ENCODE measurements at places on chromosomes 11 and 22. TPM values are rescaled to one million over a fixed set of nuclear protein-coding genes. Genes with fewer than 3 reads are reported as not detected.

NECTIN1 gene
- 17.6 TPM for total RNA-seq

IFTAP gene
- 18.9 TPM for total RNA-seq

TSGA10IP gene
- total RNA-seq: not detected

LDHAL6A gene
- total RNA-seq: not detected

MRGPRF gene
- 0.50 TPM for total RNA-seq

TRIM49 gene
- total RNA-seq: not detected

HSCB gene
- total RNA-seq: 10.0 TPM

FGF3 gene
- not detected for total RNA-seq

DNA sequence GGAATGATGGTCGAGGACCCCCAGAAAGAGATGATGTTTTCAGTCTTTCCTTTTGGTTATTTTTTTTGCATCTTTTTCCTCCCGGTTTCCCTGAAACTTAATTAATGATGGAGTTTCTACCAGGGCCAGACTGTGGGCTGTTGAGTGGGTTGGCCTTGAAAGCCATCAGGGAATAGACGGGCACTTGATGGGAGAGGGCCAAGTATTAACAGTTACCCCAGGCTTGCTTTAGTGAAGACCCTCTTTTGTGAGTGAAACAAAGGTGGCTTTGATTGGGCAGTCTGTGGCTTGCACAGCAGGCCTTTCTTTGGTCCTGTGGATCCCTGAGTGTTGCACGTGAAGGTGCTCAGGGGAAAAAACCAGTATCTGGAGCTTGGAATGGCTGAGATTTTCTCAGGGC lies 56.9 kb downstream of the AMOTL1 start:
- DNase-seq: no peak

GRCh38 chr22:17639247-17639741 lies 737 bp downstream of the BCL2L13 start:
- no peak for DNase-seq

GRCh38 chr11:107740271-107740670 lies 28.4 kb upstream of the SLN start:
- DNase-seq: no peak

GRCh38 chr11:32962016-32962415 lies 53.7 kb upstream of the DEPDC7 start:
- DNase-seq: no peak

- no peak for DNase-seq
These were observed 2.6 kb downstream of the LIPT2 start for GRCh38 chr11:74490941-74491340.

- DNase-seq: peak; percentile 25
These were observed 73.2 kb upstream of the BLID start for GRCh38 chr11:122189229-122189628.

- no peak for DNase-seq
These were observed 388.2 kb downstream of the TMEM135 start for GRCh38 chr11:87425943-87426342.

DNA sequence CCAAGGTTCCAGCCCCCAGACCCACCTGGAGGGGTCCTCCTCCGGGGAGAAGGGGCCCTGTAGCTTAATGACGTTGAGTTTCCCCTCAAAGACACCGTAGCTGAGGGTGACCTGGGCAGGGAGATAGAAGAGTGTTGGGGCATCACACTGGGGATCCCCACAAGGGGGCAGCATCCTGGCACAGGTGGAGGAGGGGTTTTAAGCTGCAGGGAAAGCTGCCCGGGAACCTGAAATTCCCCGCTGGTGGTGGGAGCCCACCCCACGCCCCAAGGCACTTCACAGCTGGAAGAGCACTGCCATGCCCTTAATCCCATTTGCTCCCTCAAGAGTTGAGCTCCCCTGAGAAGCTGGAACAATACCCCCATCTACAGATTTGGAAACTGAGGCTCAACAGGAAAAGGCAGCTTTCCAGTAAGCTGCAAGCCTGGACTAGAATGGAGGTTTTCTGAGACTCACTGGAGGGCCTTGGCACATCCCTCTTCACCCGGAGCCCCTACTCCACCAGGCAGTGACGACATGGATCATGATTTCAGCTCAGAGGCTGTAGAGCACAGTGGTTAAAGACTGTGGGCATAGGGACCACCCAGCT lies 13.7 kb downstream of the MFNG start:
- DNase-seq: no peak

- no peak for DNase-seq
These were observed 15.7 kb downstream of the DMC1 start for GRCh38 chr22:38554281-38554680.

- peak; percentile 6 for DNase-seq
These were observed 498.2 kb downstream of the KCNA4 start for GRCh38 chr11:29518389-29519174.

DNA sequence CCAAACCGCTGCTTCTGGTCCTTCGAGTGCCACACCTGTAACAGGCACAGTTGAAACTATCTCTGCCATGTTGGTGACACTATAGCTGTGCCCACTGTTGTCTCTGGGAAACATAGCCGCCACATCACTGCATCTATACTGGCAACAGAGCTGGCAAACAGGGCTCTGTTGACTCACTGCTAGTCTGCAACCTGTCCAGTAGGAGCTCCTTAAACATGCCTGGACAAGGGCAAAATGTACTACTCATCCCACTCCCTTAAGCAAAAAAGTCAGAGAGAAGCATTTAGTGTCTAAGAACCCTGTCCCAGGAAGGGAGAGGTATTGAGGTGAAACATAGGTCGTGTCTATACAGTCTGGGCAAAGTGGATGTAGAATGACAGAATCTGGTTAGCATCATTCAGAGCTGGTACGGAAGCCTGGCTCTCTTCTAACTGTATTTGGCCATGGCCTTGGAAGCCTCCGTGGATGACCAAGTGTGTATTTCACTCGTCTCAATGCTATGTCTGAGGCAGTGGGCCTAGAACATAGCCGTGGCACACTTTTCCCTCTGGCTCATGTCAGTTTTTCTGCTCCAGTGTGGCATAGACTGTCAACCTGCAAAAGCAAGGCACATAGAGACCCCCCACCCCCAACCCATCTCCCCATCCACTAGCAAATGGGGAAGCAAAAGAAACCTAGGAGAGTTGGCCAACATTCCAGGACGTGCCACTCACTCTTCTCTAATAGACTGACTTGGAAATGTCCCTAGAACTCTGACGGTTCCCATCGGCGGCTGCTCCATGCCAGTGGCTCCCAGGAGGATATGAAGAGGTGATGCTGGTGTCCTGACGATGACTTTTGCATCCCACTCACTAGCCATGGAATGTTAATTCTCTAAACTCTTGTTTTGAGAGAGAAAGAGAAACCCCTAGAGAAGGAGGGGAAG lies 21.4 kb upstream of the PISD start:
- DNase-seq: no peak

- DNase-seq: no peak
These were observed 52.2 kb downstream of the PRDM10 start for GRCh38 chr11:129950101-129951091.

DNA sequence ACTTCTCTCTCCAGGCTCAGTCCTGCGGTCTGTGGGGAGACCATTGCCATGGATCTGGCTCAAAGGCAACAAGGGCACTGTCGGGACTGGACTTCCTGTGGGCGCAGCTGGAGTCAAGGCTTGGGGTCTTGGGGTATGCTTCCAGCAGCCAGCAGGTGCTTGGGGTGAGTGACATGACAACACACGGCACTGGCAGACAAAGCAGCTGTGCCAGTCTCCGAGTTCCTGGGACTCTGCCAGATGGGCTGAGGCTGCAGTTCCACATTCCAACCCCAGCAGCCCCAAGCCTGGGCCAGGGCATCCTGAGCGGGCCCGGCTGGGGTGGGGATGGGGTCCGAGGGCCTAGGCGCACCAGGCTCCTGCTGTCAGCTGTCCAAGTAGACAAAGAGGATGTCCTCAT lies 12.3 kb downstream of the GUCD1 start:
- DNase-seq: no peak

DNA sequence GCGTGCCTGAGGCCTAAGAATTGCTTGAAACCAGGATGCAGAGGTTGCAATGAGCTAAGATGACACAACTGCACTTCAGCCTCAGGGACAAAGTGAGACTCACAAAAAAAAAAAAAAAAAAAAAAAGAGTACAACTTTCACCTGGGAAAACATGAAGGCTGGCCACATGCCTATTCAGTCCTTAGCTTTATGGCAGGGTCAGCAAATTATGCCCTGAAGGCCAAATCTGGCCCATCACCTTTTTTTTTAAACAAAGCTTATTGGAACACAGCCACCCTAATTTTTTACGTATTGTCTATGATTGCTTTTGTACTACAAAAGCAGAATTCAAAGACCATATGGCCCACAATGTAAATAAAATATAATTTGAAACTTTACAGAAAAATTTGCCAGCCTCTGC lies 8.2 kb downstream of the FSHB start:
- no peak for DNase-seq

DNA sequence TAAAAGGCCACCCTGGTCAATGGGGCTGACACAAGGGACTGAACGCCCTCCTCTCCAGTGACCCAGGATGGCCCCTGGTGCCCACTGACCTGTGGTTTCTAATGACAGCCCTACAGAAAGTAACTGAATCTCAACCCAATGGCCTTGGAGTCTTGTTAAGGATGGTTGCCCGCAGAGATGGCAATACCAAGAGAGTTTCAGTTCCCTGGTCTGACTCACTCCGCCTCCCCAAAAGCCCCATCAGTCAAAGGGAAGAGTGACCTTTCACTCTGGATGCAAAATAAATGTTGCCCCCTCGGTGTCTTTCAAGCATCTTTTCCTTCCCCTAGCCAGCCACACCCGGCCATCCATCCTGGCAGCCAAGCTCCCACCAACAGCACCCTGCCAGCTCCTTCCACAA lies 57.7 kb upstream of the ISX start:
- DNase-seq: no peak

DNA sequence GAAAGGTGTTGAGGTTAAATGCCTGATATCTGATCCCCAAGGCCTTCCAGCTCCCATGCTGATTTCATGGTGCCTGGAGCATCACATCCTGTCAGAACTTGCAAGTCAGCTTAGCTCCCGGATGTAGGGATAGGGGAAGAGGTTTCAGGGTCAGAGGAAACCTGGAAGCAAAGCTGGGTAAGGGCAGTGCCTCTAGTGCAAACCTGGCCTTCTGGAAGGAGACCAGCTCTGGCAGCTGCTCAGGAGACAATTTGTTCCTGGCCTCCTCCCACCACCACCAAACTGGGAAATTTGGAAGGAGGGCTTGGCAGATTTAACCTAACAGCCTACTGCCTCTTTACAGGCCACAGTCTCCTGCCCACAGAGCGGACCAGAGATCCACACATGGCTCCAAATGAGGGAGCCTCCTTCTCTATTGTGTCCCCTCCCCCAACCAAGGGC lies 9.2 kb upstream of the TSKU start:
- DNase-seq: peak; percentile 88

DNA sequence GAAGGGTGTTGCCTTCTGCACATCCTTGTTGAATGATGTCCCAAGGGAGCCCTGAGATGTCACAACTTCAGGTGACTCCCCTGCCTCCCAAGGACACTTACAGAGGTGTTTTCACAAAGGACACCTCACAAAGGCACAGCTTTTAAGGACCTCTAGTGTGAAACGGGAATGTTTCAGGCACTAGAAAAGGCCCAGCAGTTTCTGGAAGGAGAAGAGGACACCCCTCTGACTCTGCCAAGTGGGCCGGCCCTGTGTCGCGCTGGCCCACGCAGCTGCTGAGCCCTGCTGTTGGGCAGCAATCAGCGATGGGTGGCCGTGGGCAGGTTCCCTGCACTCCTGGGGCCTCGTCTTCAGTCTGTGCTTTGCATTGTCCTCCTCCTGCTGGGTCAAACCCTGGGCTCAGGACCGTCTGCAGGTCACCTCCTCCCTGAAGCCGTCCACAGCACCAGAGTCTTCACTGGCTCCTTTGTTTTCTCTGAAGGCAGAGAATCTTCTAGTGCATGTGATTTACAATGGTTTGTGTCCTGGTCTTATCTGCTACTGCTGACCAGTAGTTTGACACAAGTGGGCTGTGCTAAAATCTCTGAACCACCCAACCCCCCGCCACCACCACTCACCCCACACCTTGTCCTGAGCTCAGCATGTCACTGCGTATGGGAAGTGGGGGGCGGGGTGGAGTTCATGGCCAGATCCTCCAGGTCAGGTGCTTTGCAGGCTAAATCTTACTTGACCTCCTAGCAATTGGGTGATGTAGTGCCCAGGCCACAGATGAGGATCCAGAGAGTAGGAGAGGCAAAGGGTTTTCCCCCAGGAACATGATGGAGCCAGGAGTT lies 3.2 kb downstream of the LINC01488 start:
- DNase-seq: no peak

DNA sequence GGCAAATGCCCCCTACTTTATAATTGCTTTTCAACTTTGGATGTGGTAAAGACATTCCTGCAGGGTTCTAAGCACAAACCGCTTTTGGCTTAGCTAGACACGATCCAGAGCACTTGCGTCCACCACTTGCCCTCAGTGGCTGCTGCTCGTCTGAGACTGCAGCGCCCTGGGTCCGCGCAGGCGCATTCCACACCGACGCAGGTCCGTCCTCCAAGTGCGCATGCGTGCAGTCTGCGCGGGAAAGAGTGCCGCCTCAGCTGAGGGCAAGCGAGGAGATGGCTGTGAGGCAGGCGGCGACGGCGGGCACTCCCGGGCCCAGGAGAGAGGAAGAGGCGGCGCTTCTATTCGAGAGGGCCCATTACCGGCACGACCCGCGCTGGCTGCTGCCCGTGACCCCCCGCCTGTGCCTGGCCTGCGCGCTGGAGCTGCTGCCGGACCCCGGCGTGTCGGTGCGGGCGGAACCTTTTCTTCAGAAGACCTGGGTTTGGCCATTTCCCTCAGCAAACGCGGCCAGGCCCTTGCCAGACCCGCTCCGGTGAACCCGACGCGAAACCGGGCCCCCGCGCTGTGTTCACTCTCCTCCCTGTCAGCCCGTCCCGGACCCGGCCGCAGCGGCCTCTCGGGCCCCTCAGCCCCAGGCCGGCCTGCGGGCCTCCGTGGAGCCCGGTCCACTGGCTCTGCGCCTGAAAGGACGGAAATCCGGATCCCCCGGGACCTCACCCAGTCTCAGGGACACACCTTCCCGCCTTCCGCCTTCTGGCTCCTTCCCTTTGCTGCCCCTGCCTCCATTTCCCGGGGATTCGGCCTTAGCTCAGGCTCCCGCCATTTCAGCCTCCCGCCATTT lies at the start of gene MEI1:
Gene MEI1, plus strand, starts transcription at position 240 of the 844 bp plus-strand sequence. Its CDS starts 36 bp downstream, at position 276.
- DNase-seq: no peak

DNA sequence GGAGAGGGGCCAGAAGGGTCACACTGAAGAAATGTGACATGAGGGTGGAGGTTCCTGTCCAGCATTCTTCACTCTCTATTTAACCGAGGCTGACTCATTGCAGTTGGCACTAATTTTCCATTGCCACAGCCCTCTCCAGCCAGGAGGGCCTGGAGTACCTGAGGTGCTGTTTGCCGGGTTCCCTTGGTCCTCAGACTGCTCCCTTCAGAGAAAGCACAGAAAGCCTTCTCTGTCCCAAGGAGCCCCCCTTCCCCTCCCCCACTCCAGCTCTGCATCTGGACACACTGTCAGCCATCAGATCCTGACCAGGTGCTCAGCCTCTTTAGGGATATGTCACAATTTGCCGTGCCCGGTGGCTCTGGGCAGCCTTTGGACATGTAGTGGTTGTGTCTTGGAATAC lies 3.2 kb upstream of the C11orf91 start:
- peak; percentile 86 for DNase-seq

GRCh38 chr11:32154275-32154674 lies 63.4 kb downstream of the RCN1 start:
- peak; percentile 37 for DNase-seq

GRCh38 chr22:43142880-43143562 lies at the start of gene MCAT:
Gene MCAT (minus strand): TSS chr22:43143398. CDS start chr22:43143348, 50 bp downstream.
- DNase-seq: peak; percentile 67
